Activated CD4-positive, alpha-beta T cell treated with anti-CD3 and anti-CD28 coated beads, Interleukin-2, amount 50 U/mL, for 4 hours (primary cell): ENCODE measurements at places on chromosomes 7 and 10.

DNA sequence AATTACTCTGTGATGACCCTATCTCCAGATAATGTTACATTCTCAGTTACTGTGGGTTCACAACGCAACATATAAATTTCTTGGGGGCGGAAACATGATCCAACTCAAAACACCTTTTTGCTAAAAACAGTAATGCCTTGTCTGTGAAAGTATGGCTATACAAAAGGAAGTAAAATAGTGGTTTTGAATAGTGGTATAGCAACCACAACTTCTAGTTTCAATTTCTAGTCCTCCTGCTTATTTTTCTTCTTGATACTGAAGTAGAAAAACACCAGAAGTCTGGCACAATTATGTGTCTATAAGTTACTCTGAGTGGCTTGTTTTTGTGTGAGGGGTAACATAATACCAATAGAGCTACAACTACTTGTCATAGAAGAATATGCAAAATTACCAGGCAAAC is 21.5 kb upstream of the ZNF800 start:
- no peak for DNase-seq

- no peak for DNase-seq
Measured at GRCh38 chr7:95687759-95688343, 84.5 kb upstream of the DYNC1I1 start.

GRCh38 chr7:113945018-113945938 is 26.5 kb upstream of the PPP1R3A start:
- no peak for DNase-seq

DNA sequence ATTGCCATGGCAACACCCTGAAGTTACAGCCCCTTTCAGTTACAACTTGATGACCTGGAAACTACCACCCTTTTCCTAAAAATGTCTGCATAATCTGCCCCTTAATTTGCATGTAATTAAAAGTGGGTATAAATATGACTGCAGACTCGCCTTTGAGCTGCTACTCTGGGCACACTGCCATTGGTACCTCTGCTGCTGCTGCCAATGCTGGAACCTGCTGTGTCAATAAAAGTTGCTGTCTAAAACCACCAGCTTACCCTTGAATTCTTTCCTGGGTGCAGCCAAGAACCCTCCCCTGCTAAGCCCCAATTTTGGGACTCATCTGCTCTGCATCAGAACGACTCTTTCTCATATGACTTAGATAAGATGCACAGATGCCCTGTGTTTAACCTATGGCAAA is 10.2 kb upstream of the FRA10AC1 start:
- DNase-seq = no peak

DNA sequence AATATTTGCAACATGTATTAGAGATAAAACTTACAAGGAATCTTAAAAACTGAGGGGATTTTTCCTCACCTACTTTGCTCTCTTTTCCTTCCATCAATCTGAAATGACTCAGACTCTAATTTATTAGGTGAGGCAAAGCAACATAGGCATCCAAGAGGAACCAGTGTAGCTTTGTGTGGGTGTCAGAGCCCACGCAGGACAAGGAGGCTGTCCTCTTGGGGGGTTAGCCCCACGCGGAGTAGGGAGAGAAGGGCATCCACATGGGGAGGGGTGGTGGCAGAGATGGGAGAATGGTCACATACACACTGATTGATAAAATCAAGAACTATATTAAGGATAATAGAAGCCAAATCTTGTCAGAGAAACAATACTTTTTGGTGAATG is 33.8 kb upstream of the ARMS2 start:
- DNase-seq = no peak

- DNase-seq = no peak
Measured at GRCh38 chr7:138645284-138645683, 55.9 kb downstream of the SVOPL start.

DNA sequence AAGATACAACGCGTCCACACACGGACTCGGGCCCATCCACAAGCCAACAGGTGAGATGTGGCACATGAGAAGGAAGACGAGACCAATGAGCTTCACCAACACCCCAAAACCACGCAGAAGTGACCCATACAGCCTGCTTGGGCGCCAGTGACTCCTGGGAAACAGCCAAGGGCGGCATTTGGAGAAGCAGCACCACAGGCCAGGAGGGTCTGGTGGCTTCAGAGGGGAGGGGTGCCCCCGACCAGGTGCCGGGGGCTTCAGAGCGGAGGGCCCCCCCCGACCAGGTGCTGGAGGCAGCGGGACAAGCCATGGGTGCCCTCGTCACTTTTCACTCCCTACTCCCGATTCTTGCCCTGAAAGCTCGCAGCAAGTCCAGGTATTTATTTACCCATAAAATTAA is 140.1 kb downstream of the DIP2C start:
- no peak for DNase-seq

DNA sequence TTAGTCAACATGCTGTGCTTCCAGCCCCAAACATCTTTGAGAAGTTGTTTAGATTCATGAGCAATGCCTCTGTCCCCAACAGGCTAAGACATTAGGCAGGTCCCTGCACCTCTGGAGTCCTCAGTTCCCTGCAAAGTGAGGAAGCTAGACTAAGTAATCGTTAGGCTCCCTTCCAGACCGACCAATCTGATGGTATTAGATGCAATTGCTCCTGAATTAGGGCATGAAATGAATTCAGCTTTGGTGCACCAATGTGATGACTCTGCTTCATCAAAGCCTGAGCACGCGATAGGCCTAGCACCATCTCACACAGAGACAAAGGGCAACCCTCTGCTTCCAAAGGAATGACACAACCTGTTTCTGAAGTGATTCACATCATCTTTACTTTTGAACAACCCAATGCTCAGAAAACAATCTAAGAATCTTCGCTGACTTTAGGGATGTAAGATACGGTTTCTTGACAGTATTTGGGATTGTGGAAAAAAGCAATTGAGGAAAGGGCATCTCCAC is 723 bp upstream of the TES start:
- DNase-seq = peak; percentile 9

- DNase-seq = no peak
Measured at GRCh38 chr7:8068892-8069686, 100.5 kb downstream of the GLCCI1 start.

- no peak for DNase-seq
Measured at GRCh38 chr7:1395211-1396070, 63.8 kb downstream of the MICALL2 start.

DNA sequence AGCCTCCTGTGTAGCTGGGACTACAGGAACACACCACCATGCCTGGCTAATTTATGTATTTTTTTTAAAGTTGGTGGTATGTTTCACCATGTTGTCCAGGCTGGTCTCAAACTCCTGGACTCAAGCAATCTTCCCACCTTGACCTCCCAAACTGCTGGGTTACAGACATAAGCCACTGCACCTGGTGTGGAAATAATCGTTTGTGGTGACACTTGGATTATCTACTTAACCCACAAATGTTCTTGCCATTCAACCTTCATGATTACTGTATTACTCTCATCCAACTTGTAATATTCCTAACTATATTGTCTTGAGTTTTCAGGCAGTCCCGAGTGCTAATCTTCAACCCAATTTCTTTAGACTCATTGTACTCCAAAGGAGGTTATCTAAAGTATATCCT is 9.6 kb upstream of the SRGN start:
- DNase-seq = no peak

GRCh38 chr10:114431414-114432135 is 27.3 kb upstream of the AFAP1L2 start:
- no peak for DNase-seq

DNA sequence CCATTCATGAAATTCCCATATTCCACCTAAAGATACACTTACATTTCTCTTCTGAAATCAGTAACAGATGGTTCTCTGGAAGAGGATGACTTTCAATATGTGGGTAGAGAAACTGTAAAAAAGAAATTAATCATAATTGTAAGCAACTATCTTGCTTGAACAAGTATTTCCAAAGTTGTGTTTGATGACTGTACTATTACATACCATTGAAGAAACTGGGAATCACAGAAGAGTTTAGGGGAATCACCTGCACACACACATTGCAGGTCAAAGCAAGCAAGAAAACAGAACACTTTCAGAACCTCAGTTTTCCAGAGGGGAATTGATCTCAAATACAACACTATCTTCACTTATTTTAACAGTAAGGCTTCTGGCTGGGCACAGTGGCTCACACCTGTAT is 33.6 kb downstream of the GSAP start:
- no peak for DNase-seq

GRCh38 chr10:124364674-124365073 is 54.0 kb downstream of the OAT start:
- DNase-seq = no peak

DNA sequence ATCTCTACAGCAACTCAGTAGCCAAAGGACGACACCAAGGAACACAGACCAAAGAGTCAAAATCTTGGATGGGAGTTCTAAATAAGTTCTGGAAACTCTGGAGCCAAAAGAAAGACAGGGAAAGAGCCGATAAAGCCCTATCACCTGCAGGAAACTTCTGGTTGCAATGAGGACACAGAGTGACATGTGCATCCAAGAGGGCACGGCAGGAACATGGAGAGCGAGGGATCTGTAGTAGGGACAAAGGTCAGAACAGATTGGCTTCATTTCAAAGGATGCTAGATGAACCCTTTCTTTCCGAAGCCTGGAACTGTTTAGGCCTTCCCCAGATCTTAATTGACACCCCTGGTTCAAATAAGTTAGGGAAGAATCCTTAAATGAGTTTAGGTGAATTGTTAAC is 39.5 kb downstream of the CACNA2D1 start:
- no peak for DNase-seq

DNA sequence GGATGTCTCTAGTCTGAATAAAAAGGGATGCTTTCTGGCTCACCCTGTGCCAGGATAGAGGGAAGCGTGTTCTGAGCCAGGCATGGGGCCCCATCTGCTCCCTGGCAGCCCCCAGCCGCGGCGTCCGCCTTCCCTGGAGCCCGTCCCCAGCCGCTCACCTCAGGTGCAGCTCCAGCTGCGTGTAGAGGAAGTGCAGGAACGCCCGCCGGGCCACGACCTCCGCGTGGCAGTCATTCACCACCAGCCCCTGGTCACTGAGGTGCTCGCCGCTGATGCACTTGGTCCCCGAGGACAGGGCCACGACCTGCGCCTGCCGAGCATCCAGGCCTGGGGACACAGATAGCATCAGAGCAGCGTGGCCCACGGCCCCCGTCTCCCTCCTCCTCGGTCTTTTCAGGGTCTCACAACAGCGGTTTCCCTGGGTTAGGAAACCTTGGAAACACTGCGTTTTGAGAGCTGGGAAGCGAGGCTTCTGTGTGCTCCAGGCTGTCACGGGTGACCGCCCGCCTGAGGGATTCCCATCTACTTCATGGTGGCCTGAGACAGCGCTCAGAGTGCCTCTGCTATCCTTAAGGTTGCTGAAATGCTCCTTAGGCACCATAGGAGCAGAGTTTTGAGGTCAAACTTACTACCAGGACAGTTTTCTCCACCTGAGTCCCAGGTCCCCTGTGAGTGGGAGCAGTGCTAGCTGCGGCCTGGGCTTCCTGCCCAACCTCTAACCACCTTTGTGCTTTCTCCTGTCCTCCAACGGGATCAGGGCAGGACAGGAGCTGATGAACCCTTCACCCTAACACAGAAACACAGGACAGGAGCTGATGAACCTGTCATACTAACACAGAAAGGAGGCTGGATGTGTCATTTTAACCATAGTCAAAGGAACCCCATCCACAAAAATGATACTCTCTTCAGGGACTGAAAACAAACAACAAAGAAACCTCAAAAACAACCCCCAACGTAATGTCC is 186.1 kb downstream of the WDR37 start:
- no peak for DNase-seq

GRCh38 chr10:129531195-129531968 is 64.3 kb downstream of the MGMT start:
- DNase-seq = no peak

GRCh38 chr7:132495936-132496335 is 80.3 kb downstream of the PLXNA4 start:
- DNase-seq = no peak

GRCh38 chr7:28818996-28819395 is 139.1 kb downstream of the TRIL start:
- no peak for DNase-seq

DNA sequence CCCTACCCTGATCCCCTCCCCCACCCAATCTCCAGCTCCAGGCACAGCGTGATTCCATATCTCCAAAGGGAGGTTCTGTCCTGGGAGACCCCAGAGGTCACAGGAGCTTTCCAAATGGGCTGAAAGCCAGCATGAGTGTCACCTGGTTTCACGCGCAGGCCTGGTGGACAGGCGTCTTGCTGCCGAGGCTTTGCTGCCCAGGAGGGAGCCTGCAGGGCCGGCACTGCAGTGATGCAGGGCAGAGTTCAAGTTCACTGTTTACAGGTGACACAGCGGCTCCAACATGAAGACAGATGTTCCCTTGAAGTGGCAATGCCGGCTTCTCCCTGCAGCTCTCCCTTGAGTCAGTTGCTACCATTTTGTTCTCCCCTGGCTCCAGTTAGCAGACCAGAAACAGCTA is 104.3 kb downstream of the TCERG1L start:
- DNase-seq = no peak

DNA sequence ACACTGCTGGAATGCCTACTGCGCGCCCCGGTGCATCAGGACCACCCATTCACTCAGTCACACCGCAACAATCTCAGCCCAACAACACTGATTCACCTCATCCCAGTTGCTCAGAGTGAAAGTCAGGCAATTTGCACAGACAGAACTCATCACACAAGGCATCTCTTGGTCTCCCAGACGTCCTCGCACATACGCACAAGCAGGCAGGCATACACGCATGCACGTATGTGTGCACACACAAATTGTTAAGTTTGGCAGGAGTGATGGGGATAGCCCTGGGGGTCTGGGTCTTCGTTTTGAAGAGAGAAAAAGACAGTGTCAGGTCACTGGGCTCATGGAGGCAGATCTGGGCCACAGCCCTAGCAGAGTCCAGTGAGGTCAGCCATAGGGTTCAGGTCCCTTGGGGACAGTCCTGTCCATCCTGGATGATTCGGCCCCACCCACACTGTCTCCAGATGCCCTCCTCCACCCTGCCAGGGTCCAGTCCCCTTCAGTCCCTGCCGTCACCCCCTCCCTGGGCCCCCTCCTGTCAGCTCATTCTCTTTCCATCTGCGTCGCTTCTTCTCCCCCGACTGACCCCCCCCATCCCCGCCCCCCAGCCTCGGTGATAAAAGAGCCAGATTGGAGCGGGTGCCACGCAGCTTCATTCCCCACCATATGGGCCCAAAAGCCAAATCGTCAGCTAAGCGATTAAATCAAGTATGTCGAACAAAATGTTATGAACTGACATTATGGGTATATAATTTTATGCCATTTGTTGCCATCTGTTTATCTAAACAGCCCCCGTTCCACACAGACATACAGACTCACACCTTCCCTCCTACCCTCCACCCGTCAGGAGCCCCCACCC is 48.5 kb upstream of the SLF2 start:
- no peak for DNase-seq

- DNase-seq = no peak
Measured at GRCh38 chr7:12244129-12244528, 33.0 kb downstream of the TMEM106B start.

GRCh38 chr10:14564268-14564744 is 210.4 kb downstream of the FAM107B start:
- DNase-seq = no peak

- peak; percentile 63 for DNase-seq
Measured at GRCh38 chr7:50418086-50418515, 32.0 kb downstream of the FIGNL1 start.

- no peak for DNase-seq
Measured at GRCh38 chr7:70406186-70406949, 725.6 kb upstream of the GALNT17 start.

GRCh38 chr7:22108151-22108845 is 162.6 kb upstream of the CDCA7L start:
- DNase-seq = no peak

GRCh38 chr7:604001-604883 is 84.6 kb upstream of the PDGFA start:
- peak; percentile 96 for DNase-seq

- no peak for DNase-seq
Measured at GRCh38 chr10:132021046-132021445, 39.3 kb upstream of the BNIP3 start.

- DNase-seq = no peak
Measured at GRCh38 chr10:84660450-84661159, 332.2 kb downstream of the CCSER2 start.
